Neural progenitor cell (in vitro differentiated cells): ENCODE measurements at places on chromosomes 5 and 9. TPM values are rescaled to one million over a fixed set of nuclear protein-coding genes. Genes with fewer than 3 reads are reported as not detected.
A peak's percentile ranks its signal among the peaks of the same experiment; 100 is the strongest.

CAPSL gene
- total RNA-seq = 0.15 TPM in 1 of 2 replicates, not detected in the other

LVRN gene
- 0.41 and 0.53 TPM in 2 replicates for total RNA-seq

C5orf58 gene
- not detected in 2 replicates for total RNA-seq

PCDHB7 gene
- 0.21 and 0.90 TPM in 2 replicates for total RNA-seq

AK3 gene
- total RNA-seq = 33.9 and 54.8 TPM in 2 replicates

- H3K4me3 ChIP-seq = no peak overlapping the region
- H3K27ac ChIP-seq = no peak overlapping the region
- no peak for DNase-seq
- H3K36me3 ChIP-seq = no peaks in the 10 kb centered on the region
- H3K4me1 ChIP-seq = peaks cover 3% of the 10 kb centered on the region
These were observed 21.1 kb downstream of the SPOCK1 start for GRCh38 chr5:137478043-137478442.

DNA sequence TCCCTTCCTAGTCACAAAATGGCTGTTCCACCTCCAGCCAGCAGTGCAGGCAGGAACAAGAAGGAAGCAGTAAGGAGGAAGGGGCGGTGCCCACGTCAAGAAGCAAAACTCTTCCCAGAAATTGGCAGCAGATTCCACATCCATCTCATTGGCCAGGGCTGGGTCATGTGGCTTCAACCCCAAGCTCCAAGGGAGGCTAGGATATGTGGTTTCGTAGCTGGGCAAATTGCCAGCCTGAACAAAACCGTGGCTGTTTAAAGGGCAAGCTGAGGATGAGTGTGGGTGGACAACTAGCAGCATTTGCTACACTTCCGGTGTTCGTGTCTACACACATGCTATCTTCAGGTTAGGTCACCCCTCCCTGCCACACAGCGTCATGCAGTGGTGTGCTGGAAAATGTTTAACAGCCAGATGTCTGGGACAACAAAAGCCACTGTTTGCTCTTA lies 92.1 kb upstream of the MAP1B start:
- DNase-seq = no peak
- H3K27me3 ChIP-seq = no peaks in the 10 kb centered on the region
- H3K27ac ChIP-seq = no peak overlapping the region
- H3K4me1 ChIP-seq = peaks cover 19% of the 10 kb centered on the region

DNA sequence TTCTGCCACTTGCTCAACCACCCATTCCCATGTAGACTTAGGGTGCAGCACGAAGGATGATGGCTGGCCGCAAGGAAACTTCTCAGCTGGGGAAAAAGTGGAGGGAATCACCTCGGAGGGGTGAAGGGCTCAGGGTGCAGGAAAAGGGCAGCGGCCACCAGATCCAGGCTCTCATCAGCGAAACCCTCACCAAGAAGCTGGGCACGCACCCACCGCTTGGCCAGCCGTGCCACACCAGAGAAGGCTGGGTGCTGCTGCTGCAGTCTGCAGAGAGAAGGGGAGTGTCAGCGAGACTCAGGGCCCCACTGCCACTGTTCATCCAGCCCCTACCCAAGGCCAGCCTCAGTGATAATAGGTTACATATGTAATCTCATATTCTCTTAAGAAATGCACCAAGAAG lies 8.6 kb downstream of the NOL6 start:
- no peaks in the 10 kb centered on the region for H3K36me3 ChIP-seq
- DNase-seq = no peak
- H3K27me3 ChIP-seq = no peaks in the 10 kb centered on the region
- H3K27ac ChIP-seq = no peak overlapping the region

DNA sequence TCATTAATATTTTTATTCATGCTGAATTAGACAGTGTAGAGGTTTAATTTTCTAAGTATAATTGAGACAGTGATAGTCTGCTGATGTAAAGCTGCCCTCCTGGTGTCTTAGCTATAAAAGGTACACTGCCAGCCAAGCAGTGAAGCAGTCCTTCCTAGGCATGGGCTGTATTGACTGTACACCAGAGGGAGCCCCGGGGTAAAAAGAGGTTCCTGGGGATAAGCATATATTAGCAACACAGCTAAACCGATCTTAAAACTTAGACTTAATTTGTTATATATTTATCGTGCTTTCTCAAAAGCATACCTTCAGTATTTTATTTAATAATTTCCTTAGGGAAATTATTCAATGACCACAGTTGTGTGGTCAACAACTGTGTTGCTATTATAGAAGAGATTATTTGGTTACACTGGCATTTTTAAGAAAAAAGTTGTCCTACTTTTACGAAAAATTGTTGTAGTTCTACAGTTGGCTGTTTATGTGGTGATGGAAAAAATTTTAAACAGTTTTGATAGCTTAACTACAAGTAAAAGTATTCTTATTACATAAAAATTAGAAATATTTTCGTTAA lies 68.8 kb downstream of the ELL2 start:
- no peaks in the 10 kb centered on the region for H3K36me3 ChIP-seq
- no peak overlapping the region for H3K27ac ChIP-seq
- no peaks in the 10 kb centered on the region for H3K27me3 ChIP-seq
- peak; percentile 42 for DNase-seq
- H3K4me3 ChIP-seq = no peak overlapping the region

DNA sequence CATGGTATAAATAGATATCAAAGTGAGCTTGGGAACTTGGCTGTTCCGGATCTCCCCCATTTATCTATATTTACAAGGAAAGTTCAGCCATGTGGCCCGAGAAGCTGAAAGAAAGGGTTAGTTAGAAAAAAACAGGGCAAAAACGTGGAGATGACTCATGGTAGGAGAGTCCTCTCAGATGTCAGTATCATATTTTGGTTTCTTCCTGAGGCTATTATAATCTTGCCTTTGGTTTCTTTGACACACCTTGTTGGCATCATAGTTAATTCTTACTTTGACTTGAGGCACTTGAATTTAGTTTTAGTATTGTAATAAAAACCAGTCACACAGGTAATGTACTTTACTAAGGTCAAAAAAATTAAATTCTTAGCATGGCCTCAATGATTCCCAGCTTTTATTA lies 59.9 kb downstream of the GABRA6 start:
- H3K27ac ChIP-seq = no peak overlapping the region
- no peaks in the 10 kb centered on the region for H3K4me1 ChIP-seq
- H3K36me3 ChIP-seq = no peaks in the 10 kb centered on the region
- DNase-seq = no peak
- no peaks in the 10 kb centered on the region for H3K27me3 ChIP-seq
- no peak overlapping the region for H3K4me3 ChIP-seq

DNA sequence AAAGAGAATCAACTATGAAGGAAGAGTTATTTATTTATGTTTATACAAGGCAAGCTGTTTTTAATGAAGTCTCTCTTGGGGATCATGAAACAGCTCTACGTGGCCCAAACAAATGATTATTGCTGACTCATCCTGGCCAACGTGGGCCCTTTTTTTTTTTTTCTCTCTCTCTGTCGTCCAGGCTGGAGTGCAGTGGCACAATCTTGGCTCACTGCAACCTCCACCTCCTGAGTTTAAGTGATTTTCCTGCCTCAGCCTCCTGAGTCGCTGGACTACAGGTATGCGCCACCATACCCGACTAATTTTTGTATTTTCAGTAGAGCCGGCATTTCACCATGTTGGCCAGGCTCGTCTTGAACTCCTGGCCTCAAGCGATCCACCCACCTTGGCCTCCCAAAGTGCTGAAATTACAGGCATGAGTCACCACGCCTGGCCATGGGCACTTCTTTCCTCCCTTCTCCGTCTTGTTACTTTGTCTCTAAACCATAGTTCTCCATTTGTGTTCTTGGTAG lies 98.3 kb downstream of the BASP1 start:
- no peaks in the 10 kb centered on the region for H3K27me3 ChIP-seq
- H3K4me1 ChIP-seq = peaks cover 7% of the 10 kb centered on the region
- no peak for DNase-seq
- H3K4me3 ChIP-seq = no peak overlapping the region
- no peaks in the 10 kb centered on the region for H3K36me3 ChIP-seq

DNA sequence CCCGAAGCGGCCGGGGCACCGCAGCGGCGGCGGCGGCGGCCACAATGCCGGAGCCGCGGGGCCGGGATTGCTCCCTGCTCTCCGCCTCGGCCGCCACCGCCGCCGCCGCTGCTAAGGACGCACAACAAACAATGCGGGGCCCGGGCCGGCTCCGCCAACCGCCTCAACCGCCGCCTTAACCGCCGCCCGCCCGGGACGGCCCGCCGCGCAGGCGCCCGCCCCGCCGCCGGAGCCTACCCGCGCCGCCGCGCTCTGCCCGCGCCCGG lies 254 bp downstream of the STRBP start:
- peaks cover 17% of the 10 kb centered on the region for H3K27me3 ChIP-seq
- peaks cover 34% of the 10 kb centered on the region for H3K4me1 ChIP-seq
- H3K4me3 ChIP-seq = peak overlapping the region; percentile 100
- no peak overlapping the region for H3K27ac ChIP-seq

DNA sequence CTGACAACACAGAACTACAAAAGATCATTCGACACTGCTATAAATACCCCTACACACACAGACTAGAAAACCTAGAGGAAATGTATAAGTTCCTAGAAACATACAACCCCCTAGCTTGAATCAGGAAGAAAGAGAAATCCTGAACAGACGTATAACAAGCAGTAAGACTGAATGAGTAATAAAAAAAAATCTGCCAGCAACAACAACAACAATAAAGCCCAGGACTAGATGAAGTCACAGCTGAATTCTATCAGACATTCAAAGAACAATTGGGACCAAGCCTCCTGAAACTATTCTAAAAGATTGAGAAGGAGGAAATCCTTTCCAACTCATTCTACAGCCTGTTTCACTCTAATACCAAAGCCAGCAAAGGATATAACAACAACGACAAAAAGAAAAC lies 68.2 kb upstream of the SLIT3 start:
- no peak overlapping the region for H3K4me3 ChIP-seq
- H3K4me1 ChIP-seq = no peaks in the 10 kb centered on the region
- no peaks in the 10 kb centered on the region for H3K36me3 ChIP-seq
- DNase-seq = no peak
- H3K27ac ChIP-seq = no peak overlapping the region

DNA sequence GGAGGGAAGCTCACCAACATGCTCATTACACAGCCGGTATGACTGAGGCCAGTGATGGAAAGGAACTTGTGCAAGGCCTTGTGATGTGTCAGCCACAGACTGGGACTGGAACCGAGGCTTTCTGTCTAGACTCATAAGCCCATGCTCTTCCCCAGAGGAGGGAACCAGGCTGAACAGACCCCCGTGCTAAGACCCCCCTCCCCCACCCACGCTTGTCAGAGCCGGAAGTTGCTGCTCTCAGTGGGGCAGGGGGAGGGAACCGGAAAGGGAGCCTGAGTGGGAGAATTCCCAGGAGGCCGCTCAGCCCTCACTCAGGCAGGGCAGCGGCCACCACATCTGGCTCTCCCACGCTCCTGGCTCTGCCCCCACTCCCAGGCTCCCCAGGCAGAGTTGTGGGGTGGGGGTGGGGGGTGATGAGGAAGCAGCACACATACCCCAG lies 4.1 kb upstream of the PDGFRB start:
- no peaks in the 10 kb centered on the region for H3K36me3 ChIP-seq
- peaks cover 14% of the 10 kb centered on the region for H3K27me3 ChIP-seq
- peaks cover 10% of the 10 kb centered on the region for H3K4me1 ChIP-seq
- no peak overlapping the region for H3K27ac ChIP-seq
- H3K4me3 ChIP-seq = no peak overlapping the region
